Activated gamma-delta T cell treated with Interleukin-2 at 50 U/mL for 16 hours (primary cell): ENCODE measurements at places on chromosomes 3 and 15.

DNA sequence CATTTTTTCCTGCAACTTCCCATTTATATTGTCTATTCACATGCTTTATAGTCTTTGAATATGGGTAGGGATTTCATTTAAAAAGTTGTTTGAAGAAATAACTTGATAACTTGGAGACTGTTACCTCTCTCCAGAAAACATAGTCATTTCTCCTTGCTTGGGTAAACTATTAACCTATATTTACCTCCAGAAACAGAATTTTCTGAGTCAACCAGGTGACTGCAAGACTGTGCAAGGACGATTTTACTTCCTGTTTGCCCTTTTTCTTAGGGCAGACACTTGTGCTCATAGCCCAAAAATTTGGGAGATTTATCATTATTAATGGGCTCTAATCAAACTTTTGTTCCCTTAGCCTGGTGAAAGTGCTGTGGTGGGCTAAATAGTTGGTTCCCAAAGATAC, 14.3 kb upstream of the MOBP start:
- DNase-seq = no peak

- no peak for DNase-seq
These were observed 33.6 kb downstream of the VGLL4 start for GRCh38 chr3:11610044-11610671.

DNA sequence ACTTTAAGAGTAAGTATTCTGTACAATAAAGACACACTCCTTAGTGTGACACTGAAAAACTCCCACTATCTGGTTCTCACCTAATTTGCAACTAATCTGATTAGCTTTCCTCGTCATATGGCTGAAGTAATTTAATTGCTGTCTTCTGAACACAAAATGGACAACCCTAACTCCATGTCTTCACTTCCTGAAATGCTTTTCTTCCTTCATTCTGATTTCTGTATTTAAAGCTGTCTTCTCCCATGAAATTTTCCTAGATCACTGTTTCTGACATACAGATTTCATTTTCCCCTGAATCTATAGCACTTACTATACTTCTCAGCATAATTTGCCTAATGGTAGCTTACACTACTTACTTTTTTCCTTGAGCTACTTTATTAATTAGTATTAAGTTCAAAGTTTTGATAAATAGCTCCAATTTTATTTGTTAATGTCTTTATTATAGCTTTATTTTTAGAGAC, 6.3 kb downstream of the CCPG1 start:
- DNase-seq = no peak

DNA sequence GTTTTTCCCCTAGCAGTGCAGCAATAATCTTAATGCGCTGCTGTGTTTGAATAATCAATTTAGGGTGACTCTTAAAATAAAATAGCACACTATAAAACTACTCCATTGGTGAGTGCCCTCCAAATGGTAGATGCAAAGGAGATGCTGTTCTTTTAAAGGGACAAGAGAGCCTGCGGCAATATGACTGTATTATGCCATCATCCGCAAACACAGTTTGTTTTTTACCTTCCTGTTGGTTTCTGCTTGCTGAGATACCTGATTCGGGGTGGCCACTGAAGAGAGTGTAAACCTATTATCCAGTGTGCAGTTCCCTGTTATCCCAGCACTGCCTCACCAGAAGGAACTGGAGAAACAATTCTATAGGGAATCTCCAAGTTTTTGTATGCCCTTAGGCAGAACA, 523.1 kb upstream of the TGFBR2 start:
- DNase-seq = no peak

DNA sequence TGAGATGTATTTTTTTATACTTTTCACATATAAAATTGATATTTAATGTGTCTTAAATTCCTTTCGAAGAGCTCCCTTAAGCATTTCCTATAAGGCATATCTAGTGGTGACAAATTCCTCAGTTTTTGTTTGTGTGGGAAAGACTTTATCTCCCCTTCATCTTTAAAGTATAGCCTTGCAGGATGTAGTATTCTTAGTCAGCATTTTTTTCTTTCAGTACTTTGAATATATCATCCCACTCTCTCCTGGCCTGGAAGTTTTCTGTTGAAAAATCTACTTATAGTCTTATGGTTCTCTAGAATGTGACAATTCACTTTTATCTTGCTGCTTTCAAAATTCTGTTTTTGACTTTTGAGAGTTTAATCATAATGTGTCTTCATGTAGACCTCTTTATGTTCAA, 95.2 kb downstream of the EDEM1 start:
- no peak for DNase-seq

GRCh38 chr3:60577601-60578000, 673.7 kb downstream of the FHIT start:
- no peak for DNase-seq

GRCh38 chr3:3635109-3635508, 164.1 kb upstream of the LRRN1 start:
- DNase-seq = no peak

- no peak for DNase-seq
These were observed 53.9 kb downstream of the MRPS25 start for GRCh38 chr3:15011174-15011573.

- no peak for DNase-seq
These were observed 61.9 kb downstream of the BTLA start for GRCh38 chr3:112437146-112438022.

DNA sequence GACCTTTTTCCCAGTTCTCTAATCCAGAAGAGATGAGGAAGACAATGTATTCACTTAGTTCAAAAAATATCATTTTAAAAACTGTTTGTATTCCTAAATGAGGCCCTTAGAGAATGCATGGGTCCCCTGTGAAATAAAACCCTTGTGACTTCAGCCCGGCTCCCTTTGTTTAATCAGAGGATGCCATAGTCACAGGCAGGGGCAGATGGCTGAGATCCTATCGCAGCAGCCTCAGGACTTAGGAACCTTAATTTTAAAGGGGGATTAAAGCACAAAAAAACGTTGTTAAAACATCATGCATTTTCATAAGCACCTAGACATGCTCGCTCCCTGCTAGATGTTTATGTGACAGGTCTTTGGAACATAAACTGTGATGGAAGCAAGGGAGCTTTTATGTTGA, 176.6 kb downstream of the IL20RB start:
- DNase-seq = no peak

DNA sequence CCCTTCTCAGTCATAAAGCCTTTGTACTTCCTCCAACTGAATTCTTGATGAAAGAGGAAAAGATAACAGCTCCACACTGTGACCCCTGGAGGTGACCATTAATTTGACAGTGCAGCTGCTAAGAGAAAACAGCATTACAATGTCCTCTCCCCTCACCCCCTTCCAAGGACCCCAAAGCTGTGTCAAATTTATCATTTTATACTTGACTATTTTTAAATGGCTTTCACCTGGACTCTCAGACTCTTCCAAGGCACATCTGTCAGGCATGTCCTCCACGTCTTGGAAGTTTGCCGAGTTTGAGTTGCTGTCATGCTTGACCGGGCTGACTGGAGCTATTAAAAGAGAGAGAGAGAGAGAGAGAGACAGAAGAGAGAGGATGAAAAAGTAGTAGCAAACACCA, 236.5 kb downstream of the WDR72 start:
- DNase-seq = no peak

GRCh38 chr15:97984157-97984556, 23.7 kb downstream of the ARRDC4 start:
- no peak for DNase-seq

DNA sequence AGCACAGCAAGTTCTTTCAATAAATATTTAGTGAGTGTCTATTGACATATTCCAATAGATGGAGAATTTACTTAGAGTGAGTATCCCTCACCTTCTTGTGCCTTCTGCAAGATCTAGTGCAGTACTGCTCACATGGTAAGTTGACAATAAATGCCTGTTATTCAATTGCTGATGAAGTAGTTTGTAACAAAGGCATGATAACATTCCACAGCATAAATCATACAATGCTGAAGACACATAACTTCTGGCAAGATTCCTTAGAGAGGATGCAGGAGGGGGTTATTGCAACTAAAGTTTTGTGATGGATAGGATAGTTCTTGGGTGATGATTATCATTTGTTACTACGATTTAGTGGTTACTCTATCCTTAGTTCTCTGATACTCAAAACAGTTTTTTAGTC, 112.2 kb upstream of the RBMS3 start:
- no peak for DNase-seq

GRCh38 chr3:2931265-2931664, 178.9 kb downstream of the IL5RA start:
- no peak for DNase-seq

- no peak for DNase-seq
These were observed 29.7 kb downstream of the ACAD11 start for GRCh38 chr3:132629928-132630327.

- DNase-seq = no peak
These were observed 55.8 kb upstream of the FAM98B start for GRCh38 chr15:38398134-38398533.

DNA sequence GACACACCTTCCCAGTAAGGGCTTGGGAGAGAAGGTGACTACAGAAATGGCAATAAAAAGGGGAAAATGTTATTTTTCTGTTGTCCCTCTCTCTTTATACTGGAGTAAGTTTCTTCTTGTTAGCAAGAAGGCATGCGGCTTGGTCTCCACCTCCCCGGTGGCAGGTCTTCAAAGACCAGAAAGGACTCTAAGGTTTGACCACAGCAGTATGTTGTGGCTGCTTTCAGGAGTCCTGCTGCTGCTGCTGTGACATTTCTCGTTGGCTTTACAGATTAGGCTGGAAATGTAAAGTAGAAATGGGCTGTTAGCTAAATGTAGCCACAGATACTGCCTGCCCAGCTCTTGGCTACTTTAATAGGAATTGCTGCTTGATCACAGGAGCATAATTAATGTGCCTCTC, 175.8 kb upstream of the ZBTB20 start:
- no peak for DNase-seq

- no peak for DNase-seq
These were observed 4.9 kb downstream of the PRRT3 start for GRCh38 chr3:9947025-9947995.

- DNase-seq = no peak
These were observed 3.0 kb downstream of the CCR2 start for GRCh38 chr3:46356909-46357308.

GRCh38 chr15:100218434-100218833, 123.3 kb downstream of the ADAMTS17 start:
- DNase-seq = no peak

DNA sequence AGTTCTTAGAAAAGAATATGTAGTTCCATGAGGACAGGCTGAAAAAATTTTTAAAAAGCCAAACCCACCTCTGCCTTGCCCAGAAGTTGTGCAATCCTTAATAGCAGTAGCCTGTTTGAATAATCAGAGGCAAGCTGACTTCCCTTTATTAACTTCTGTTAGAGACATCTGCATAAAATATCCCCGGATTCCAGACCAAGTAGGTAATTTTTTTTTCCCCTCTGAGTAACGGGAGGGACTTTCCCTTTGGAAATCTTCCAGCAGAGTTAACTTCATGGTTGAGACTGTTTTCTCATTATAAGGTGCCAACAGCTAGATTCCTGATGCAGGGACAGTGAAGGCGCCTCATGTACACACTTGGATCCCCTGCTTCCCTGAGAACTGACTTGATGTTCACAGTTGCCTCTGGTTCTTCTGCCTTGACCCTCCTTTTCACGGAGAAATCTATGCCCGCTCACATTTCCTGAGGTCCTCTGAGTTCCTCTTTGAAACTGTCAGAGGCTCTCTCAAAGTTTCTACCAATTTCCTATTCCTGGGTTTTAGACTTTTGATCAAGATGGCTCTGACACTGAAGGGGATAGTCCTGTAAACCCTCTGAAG, 227.6 kb upstream of the BHLHE40 start:
- DNase-seq = no peak

GRCh38 chr3:60301142-60301541, 950.1 kb downstream of the FHIT start:
- no peak for DNase-seq

- no peak for DNase-seq
These were observed 16.0 kb downstream of the CD200 start for GRCh38 chr3:112348943-112349342.

- no peak for DNase-seq
These were observed 159.1 kb upstream of the SLITRK3 start for GRCh38 chr3:165355316-165355715.

DNA sequence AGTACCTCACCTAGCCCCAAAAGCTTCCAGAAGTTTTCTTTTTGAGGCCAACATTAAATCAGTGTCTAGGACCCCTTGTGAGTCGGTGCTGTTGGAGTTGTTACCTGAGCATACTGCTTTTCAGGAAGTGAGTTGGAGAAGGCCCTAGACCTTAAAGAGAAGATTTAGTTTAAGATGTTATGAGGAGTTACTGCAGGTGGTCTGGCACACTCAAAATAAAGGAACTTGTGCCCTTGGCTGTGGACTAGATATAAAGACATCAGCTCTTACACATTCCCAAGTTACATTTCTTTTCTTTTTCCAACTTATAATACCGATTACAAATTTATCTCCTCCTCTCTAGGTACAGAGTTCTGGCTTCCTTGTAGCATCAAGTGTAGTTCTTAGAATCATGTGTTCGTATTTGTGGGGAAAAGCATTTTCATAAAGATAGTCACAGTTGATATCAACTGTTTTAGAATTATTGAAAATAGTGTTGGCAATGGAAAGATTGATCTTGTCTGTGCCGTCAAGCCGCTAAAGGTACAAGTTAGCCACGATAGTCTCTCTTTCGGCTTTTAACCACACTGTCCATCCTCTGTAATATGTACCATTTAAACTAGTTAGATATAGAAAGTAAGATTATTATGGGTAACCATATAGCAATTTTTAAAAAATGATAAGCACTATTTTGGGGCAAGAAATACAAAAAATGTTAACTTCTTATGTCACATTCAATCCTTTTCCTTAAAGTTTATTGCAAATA, 8.6 kb downstream of the ZIC1 start:
- no peak for DNase-seq

DNA sequence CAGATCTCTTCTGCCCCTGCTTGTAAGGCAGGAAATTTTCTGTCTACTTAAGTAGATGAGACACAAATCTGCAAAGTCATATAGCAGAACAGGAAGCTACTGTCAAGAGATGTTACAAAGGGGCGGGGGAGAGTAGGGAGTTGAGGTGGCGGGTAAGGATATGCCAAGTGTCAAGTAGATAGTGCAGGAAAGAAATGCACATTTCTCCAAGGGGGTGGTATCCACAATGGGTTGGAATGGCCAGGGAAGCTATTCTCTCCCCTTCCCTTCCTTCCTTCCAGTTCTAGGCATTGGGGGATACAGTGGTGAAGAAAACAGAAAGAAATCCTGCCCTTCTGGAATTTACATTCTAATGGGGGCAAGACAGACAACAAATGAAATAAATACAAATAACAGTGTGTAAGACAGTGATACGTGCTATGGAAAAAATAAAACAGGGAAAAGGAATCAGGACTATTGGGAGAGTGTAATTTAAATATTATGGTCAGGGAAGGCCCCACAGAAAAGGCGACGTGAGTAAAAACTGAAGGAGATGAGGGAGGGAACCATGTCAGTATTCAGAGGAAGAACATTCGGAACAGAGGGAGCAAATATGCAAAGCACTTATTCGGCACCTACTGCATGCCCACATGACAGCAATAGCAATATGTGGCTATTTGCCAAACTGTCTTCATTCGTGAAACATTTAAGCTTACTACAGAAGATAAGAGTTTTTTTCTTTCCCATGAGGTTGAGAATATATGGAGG, 42.8 kb upstream of the RNU6-1 start:
- no peak for DNase-seq

- no peak for DNase-seq
These were observed 17.4 kb upstream of the NPTN start for GRCh38 chr15:73650416-73651126.
